ENCODE measurements at places on chromosomes 7 and 10. TPM values are rescaled to one million over a fixed set of nuclear protein-coding genes. Genes with fewer than 3 reads are reported as not detected.

GRCh38 chr10:63214571-63214970 is 81.4 kb downstream of the NRBF2 start:
- DNase-seq = no peak

DNA sequence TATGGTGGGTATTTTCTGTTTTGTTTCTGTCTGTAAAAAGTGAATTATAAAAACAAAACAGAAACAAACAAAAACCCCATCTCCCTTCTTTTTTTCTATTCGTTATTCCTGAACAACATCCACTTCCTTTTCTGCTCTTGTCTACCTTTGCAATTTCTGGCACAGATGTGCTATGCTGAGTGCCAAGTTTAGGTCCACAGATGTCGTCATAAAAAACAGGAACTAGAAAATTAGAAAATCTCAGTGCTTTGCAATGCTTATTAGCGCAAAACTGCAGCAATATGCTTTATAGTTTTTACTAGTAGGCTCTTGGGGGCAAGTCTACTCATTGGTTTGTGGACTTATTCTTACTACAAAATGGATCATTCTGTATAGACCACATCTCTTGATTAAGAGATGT is 94.2 kb upstream of the PRKCQ start:
- DNase-seq = no peak

DNA sequence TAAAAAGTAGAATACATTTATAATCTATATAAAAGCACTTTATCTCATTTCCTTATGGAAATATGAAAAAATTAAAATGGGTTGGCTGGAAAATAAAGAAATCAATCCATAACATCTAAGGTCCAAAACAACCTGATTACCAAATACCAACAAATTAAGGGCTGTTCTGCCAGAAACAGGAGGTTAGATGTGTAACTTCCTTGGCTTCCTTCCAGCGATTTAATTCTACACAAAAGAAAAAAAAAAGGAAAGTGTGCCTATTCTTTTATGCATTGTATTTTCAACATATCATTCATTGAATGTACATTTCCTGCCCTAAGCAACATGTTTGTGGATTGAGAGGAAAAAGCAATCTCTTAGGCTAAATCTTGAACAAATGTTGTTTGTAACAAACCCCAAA is 36.2 kb upstream of the USP6NL start:
- DNase-seq = no peak

GRCh38 chr7:129772646-129773280 is 161.2 kb downstream of the NRF1 start:
- no peak for DNase-seq

DNA sequence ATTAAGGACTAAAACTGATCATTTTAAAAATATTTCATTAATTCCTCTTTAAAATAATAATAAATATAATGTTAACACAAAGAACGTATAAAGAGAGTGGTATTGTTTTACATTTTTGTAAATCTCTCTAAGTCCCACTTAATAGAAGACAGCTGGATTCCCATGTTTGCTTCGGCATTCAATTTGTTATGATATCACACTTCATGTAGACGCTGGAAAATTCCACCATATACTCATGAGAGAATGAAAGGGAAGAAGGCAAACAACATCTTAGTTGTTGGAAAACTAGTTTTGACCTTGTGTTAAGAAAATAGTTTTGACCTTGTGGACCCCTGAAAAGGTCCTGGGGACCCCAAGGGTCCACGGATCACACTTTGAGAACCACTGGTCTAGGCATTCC is 85.3 kb upstream of the MGMT start:
- DNase-seq = no peak

DNA sequence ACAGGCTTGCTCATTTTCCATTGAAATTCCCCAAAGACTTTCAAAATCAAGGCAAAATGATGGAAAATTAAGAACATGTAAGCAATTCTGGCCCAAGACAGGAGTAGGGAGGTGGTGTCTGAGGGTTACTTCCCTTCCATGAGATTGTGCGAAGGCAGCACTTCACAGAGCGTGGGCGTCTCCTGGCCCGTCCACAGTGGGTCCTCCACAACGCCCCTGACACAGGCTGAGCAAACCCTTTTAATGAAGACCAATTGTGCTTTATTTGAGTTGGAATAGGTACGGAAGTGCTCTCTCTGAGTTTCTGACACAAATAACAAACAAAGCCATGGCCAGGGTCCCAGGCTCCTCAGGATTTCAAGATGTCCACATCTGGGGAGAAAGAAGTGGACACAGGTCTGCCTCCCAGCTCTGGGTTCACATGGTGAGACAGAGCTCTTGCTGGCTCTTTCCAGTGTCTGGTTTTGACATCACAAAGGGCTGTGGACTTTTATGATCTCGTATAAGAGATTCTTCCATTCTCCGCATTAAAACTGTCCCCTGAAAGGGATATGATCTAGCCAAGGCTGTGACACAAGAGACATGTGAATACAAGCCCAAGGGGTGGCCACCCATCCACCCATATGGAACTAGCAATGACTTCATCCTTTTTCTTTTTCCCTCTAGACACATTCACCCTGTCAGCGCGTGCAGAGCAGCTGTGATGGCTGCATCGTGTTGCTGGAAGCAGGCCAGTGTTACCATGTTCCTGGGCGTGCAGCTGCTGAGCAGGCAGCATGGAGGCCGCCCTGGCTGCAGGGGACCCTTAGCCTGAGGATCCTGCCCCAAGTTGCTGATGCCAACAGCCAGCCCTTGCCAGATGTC is 145.6 kb downstream of the ADAM12 start:
- no peak for DNase-seq

DNA sequence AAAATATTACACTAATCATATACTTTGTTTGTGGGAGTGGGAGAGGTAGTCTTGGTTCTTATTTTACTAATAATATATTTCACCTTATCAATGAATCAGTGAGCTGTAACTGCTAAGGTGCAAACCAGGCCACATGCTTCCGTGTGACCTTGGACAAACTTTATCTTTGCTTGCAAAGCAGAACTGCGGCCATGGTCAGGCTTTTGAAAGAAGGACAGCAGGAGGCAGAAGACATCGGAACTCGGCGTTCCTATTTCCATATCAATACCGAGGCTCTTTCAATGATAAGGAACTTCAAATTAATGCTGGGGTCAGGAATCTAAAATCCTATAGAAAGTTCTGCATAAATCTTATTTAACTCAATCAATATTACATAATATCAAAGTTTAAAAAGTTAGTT is 491.9 kb upstream of the PFKP start:
- no peak for DNase-seq

Gene NKX2-3
- not detected for total RNA-seq

Gene ZDHHC16
- 27.7 TPM for total RNA-seq

Gene PIP
- not detected for total RNA-seq

All from Calu3 (cell line).